ENCODE measurements at places on chromosomes 12 and 14. TPM values are rescaled to one million over a fixed set of nuclear protein-coding genes. Genes with fewer than 3 reads are reported as not detected.

DNA sequence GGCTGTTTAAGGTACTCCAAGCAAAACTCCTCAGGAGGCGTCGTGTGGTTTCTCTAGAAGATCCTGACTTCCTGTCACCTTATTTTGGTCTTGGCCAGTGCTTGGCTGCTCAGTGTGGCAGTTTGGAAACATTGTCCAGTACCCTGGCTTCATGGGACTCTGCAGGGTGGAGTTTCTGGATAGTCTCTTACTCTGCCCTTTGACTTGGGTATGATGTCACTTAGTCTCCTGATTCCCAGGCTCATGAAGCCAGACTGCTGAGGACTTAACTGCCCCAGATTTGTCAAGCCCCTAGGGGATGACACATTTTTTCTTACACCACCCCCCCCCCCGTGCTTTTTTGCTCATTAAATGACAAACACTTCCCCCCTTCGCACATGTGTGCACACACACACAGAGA lies 82.7 kb downstream of the ADCK1 start:
- no peak for DNase-seq
- H3K4me1 ChIP-seq = no peaks in the 10 kb centered on the region
- H3K4me3 ChIP-seq = no peak overlapping the region
- H3K27ac ChIP-seq = no peak overlapping the region

GRCh38 chr12:47811581-47812484 lies 7.9 kb downstream of the HDAC7 start:
- no peaks in the 10 kb centered on the region for H3K27me3 ChIP-seq
- no peak for DNase-seq
- peak overlapping the region; percentile 97 for H3K27ac ChIP-seq
- peaks cover 97% of the 10 kb centered on the region for H3K4me1 ChIP-seq
- H3K36me3 ChIP-seq = no peaks in the 10 kb centered on the region

DNA sequence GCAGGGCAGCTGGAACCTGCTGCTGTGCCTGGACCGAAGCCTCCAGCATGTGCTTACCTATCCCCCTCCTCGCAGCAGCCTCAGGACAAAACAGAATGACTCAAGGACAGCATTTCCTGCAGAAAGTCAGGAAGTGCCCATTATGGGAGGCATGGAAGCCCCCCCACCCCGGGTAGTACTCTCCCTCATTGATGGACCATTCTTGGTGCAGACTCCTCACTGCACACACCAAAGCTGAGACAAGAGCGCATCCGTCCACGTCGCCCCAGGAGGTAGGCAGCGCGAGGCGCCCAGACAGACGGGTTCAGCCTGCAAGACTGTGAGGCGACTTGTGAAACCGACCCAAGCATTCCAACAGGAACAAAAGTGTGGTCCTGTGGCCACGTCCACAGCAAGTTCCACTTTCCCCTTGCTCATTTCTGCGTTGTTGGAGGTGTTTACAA lies 243.9 kb upstream of the ATXN7L3B start:
- H3K36me3 ChIP-seq = no peaks in the 10 kb centered on the region
- no peaks in the 10 kb centered on the region for H3K4me1 ChIP-seq
- no peaks in the 10 kb centered on the region for H3K27me3 ChIP-seq
- H3K4me3 ChIP-seq = no peak overlapping the region
- no peak overlapping the region for H3K27ac ChIP-seq

DNA sequence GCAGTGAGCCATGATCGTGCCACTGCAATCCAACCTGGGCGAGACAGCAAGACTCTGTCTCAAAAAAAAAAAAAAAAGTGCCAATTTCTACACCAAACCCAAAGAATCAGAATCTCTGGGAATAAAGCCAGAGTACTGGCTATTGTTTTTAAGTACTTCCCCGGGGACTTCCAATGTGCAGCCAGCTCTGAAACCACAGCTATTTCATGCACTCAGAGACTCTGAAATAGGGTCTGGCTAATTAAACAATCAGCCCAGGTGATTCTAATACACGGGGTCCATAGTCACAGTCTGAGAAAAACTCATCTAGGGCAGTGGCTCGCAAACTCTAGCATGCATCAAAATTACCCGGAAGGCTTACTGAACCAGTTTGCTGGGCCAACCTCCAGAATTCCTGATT lies 56.3 kb downstream of the SIX6 start:
- no peak overlapping the region for H3K27ac ChIP-seq
- DNase-seq = no peak
- H3K36me3 ChIP-seq = no peaks in the 10 kb centered on the region
- H3K4me1 ChIP-seq = no peaks in the 10 kb centered on the region
- H3K4me3 ChIP-seq = no peak overlapping the region

- no peaks in the 10 kb centered on the region for H3K36me3 ChIP-seq
- H3K27me3 ChIP-seq = no peaks in the 10 kb centered on the region
- no peak for DNase-seq
- H3K4me1 ChIP-seq = no peaks in the 10 kb centered on the region
Measured at GRCh38 chr14:92383805-92384204, 60.8 kb downstream of the SLC24A4 start.

DNA sequence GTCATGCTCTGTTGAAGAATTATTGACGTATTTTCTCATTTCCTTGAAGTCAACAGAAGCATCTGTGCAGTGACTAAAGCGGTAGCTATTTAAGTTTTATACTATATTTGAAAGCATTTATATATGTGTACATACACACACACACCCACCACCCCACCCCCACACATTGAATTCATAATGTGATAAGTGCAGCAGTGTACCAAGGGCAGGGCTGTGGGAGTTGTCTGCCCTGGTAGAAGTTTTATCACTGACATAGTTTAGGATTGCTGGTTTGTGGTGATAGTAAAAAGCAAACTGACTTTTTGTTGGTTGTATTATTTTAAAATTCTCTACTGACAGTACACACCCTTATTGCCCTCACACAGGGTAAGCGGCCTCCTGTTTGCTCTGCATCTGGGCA lies 39.1 kb downstream of the GAS2L3 start:
- no peak overlapping the region for H3K4me3 ChIP-seq
- no peaks in the 10 kb centered on the region for H3K27me3 ChIP-seq
- no peaks in the 10 kb centered on the region for H3K36me3 ChIP-seq
- H3K27ac ChIP-seq = no peak overlapping the region
- no peaks in the 10 kb centered on the region for H3K4me1 ChIP-seq

CLEC2A gene
- total RNA-seq = not detected

KRT74 gene
- not detected for total RNA-seq

AQP6 gene
- 0.35 TPM for total RNA-seq

ZNF10 gene
- 8.2 TPM for total RNA-seq

DHRS2 gene
- 0.61 TPM for total RNA-seq

Measured in upper lobe of right lung (tissue), 1 donor.